ENCODE measurements at places on chromosomes 1 and 21.

DNA sequence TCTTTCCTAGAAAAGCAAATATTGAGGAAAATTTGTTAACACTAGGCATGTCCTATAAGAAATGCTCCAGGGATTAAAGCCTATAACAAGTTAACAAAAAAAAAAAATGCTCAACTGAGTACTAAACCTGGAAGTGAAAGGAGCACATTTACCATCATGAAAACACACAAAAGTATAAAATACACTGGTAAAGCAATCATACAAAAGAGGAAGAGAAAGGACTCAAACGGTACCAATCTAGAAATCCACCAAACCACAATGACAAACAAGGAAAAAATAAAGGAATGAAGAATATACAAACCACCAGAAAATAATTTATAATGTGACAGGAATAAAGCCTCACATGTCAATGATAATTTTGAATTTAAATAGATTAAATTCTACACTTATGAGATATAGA is 21.2 kb downstream of the CD1E start:
- no peak for DNase-seq

DNA sequence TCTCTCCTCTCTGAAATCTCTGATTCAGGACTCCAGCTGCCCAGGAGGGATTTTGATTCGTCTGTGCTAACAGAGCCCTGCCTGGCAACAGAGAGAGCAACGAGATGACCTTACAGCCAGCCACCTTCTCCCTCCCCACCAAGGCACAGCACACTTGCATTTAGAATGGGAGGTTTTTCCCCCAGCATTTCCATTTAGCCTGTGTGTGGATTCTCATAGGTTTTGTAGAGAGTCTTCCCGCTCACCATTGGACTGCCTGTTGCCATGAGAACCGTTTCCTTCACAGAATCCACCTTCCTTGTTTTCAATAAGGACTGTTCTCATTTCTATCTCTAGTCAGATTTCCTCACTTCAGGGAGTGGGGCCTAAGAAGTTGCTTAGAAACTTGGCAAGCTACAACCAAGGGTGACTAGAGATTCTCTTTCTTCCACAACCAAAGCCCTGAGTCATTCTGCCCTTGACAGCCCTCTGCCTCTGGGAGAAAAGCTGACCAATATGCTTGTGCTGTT is 5.8 kb upstream of the IKBKE start:
- DNase-seq: no peak

DNA sequence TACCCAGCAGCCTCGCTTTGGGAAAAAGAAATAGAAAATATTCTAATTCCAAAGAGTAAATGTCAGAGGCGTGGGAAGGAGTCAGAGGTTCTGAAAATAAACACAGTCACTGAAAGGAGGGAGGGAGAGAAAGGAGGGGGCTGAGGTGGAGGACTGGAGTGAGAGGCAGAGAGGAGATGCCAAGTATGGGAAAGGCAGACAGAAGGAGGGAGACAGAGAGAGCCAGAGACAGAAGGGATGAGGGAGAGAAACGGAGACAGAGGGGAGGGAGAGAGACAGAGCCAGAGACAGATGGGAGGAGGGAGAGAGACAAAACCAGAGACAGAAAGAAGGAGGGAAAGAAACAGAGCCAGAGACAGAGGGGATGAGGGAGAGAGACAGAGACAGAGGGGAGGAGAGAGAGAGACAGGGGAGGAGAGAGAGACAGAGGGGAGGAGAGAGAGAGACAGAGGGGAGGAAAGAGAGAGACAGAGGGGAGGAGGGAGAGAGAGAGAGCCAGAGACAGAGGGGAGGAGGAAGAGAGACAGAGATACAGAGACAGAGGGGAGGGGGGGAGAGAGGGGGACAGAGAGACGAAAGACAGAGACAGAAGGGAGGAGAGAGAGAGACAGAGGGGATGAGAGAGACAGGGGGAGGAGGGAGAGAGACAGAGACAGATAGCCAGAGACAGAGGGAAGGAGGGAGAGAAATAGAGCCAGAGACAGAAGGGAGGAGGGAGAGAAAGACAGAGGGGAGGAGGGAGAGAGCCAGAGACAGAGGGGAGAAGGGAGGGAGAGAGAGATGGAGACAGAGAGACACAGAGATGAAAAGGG is 525.5 kb downstream of the MATN1 start:
- DNase-seq: peak; percentile 11

- DNase-seq: no peak
Measured at GRCh38 chr21:36193200-36193599, 36.6 kb downstream of the DOP1B start.

DNA sequence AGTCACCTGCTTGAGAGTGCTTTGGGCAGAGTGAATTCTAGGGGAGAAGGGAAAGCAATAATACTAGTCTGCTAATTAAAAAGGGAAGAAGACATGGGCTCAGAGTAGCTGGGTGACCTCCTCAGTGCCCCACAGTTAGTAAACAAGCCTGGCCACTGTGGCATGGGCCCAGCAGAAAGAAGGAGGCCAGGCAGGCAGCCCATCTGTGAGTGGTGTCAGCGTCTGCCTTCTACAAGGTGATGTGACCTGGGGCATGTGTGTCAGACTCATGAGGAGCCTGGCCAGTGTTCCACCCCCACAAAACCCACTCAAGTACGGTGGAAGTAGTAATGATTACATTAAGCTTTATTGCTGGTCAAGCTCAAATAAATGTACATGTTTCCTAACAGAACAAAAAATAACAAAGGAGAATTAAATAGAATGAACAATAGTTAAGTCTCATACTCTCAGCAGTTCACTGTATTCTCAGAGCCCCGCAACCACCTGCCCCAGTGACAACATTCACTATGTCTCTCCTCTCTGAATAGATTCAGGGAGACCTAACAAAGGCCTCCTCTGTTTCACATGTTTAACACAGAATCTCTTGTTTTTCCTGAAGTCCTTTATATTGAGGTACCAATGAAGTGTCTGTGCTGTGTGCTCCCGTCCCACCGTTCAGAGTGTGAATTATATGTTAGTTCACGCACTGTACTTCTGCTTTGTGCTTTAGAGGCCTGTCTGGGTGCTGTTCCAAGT is 32.5 kb downstream of the SLC22A15 start:
- DNase-seq: no peak

GRCh38 chr1:198846556-198846955 is 207.7 kb downstream of the PTPRC start:
- no peak for DNase-seq

- DNase-seq: no peak
Measured at GRCh38 chr1:4725416-4725815, 71.0 kb downstream of the AJAP1 start.

All from renal pelvis (tissue), 12 donors.